Bronchial epithelial cell (primary cell): ENCODE measurements at places on chromosomes 4 and X.

DNA sequence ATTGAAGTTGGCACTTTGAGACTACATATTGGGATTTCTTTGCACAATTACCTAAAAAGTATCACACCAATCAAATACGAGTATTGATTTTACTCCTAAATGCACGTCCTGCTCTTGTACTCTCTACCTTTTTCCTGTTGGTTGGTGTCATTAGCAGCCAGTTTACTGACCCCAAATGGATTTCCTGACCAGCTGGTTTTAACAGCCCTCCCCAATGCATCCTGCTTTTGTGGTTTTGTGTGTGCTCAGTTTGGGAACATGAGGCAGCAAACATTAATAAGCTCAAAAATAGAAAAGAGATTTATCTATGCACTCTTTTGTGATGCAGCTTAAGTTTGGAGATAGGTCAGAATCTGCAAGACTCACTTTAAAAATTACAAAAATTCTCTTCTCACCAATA is 230.3 kb downstream of the MAPK10 start:
- no peak for DNase-seq

DNA sequence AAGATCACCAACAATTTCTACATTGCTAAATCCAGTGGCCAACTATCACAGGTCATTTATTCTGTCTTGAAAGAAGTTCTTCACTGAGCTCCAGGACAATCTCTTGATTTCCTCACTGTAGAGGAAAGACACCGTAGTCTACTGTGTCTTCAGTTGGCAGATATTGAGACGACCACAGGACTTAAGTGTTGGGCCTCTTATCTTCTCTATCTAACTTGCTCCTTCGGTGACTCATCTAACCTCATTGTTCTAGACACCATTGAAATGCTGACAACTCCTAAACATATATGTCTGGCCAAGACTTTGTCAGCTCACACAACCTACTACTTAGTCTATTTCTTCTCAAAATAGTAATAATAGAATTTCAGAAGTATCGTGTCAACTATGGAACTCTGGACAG is 425.8 kb downstream of the ARAP2 start:
- peak; percentile 20 for DNase-seq

- DNase-seq, result peak; percentile 97
Observed at GRCh38 chr4:67929426-67929825, 33.9 kb downstream of the TMPRSS11A start.

DNA sequence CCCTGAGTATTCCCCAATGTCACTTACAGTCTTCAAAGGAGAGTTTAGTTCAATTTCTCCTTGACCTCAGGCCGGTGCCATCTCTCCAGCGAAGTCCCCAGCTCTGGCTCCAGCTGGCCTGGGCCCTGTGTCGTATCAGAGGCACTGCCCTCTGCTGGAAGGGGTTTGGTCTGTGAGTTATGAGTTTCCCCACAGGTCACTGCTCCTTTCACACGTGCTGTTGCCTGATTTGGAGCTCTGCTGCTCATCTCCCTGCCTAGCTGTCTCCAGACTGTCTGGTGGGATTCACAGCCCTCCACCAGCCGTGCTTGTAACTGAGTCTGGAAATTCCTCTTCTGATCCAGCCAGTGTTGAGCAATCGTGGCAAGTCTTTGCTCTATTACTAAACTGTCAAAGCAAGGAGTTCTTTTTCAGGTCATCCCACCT is at the start of gene RAP2C:
Gene RAP2C (minus strand): TSS at position 105 of the 426 bp plus-strand sequence. CDS start 2,179 bp downstream, outside the sequence.
- DNase-seq, result peak; percentile 62

DNA sequence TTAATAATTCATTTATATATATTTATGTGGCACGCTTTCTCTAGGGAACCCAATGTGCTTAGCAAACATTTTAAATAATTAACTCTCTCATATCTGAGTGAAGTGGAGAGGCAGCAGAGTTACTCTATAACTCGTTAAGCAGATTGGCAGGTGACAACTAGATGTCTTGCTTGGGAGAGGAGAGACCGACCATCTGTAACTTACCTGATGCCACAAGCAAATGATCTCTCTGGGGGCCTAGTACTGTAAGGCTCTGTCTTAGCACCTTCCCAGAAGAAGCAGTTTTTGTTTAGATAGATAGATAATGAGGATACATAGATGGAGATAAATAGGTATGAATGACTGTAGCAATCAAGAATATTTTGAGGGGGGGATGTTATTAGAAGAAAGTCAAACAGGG is 11.9 kb upstream of the SEL1L3 start:
- DNase-seq, result no peak

GRCh38 chr4:184756399-184756798 is 22.5 kb upstream of the CENPU start:
- no peak for DNase-seq

- no peak for DNase-seq
Observed at GRCh38 chr4:159374749-159375530, 272.1 kb downstream of the RAPGEF2 start.

DNA sequence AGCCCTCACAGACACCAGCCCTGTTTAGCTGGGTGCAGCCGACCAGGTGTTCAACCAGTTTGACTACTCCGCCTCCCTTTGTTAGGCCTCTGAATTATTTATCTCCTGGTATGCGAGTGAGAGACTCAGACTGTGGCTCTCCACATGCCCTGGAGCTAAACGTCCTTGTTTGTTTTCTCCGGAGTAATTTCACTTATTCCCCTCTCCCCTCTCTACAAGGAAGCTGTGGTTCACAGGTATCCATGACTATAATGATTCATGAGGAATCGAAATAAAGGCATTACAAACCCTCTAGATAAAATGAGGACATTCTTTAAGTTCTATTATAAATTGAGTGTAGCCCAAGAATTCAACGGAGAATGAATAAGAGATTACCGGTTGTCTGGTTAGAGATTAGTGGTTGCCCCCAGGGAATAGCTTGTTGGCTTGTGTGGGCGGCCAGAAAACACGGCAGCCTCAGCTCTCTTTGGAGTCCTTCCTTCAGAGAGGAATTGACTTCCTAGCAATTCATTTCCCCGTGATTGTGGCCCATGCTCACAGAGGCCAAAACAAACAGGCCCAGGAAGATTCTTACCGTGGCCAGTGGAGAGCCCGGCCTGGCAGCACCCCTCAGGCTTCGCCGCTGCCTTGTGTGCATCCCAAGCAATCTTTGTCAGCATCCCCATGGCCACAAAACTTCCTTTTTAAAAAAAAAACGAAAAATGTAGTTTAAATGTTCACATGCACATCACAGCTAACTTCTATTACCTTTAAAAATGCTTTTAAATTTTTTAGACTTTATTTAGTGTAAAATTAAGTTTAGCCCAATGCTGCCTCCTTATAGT is 60.2 kb upstream of the CBR4 start:
- peak; percentile 100 for DNase-seq

GRCh38 chr4:158540125-158540907 is 18.6 kb downstream of the RXFP1 start:
- DNase-seq, result peak; percentile 97

DNA sequence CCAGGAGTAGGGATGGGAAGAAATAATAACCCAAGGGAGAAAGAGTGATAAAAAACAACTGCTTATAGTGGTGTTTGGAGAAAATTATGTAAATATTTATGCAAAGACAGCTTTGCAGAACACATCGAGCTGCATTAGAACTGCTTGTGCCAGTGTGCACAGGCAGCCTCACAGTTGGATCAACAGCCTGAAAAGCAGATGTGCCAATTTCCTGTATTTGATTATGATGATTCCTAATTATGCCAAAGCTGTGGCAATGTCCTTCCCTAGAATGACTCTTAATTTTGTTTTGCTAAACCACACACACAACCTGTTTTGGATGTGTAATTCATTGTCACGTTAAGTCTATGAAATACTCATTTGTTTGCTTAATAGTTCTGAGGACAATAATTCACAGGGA is 30.6 kb upstream of the ANTXR2 start:
- no peak for DNase-seq

- DNase-seq, result no peak
Observed at GRCh38 chrX:57952320-57952678, 42.0 kb upstream of the ZXDA start.

GRCh38 chr4:146522098-146522868 is 543 bp upstream of the SLC10A7 start:
- peak; percentile 63 for DNase-seq

- peak; percentile 49 for DNase-seq
Observed at GRCh38 chrX:56738670-56739069, 9.6 kb downstream of the NBDY start.

DNA sequence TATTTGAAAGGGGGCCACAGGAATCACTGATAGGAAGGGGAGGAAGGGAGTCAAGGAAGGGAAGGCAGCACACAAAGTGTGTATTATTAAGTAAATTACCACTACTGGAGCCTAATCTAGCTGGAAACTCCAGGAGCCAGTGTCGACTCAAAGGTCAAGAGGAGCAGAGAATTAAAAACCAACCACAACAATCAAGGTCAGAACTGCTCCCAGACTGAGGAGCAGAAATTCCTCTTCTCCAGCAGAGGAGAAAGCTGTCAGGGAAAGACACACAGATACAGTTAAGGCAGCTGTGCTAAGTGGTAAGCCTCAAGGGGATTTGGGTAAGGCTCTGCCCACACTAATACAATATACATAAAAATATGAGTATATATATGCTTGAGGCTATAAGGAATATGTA is 87.5 kb upstream of the PTPN13 start:
- no peak for DNase-seq

- no peak for DNase-seq
Observed at GRCh38 chr4:47432749-47433148, 30.8 kb downstream of the COMMD8 start.

GRCh38 chr4:2245057-2245786 is 3.3 kb upstream of the HAUS3 start:
- DNase-seq, result peak; percentile 17

DNA sequence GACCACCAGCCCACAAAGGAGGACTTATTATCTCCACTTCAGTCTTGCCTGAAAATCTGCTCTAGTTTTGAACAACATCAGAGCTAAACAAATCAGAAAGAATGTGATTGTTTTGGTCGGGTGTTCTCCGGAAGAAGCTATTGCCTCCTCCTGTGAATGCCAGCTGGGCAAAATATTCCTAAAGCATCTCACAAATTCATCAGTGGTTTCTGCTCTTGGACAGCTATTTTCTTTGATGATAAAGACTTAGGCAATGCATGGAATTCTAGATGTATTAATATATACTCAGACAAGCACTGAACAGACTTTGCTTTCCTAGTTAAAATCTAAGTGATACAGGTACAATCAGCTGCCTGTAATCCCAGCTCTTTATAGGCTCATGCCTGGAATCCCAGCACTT is 71.8 kb downstream of the ASMT start:
- no peak for DNase-seq

- DNase-seq, result no peak
Observed at GRCh38 chrX:120749141-120749846, 119.4 kb upstream of the C1GALT1C1 start.

DNA sequence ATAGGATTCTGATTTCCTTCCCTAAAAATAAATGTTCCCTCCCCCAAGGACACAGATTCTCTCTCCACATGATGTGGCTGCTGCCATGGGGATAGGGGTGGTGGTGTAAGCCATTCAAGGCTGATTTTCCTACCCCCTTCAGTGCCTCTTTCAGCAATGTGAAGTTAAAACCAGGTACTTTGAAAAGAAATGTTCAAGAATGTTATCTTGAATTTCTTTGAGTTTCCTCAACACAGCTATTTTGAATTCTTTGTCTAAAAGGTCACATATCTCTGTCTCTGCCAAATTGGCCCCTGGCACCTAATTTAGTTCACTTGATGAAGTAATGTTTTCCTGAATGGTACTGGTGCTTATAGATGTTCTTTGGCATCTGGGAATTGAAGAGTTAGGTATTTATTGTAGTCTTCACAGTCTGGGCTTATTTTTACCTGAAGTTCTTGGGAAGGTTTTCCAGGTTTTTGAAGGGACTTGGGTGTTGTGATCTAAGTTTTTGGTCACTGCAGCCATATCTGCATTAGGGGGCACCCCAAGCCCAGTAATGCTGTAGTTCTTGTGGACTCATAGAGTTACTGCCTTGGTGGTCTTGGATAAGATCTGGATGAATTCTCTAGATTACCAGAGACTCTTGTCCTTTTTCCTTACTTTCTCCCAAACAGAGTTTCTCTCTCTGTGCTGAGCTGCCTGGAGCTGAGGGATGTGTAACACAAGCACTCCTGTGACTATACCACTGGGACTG is 7.6 kb upstream of the DIPK2B start:
- DNase-seq, result no peak

DNA sequence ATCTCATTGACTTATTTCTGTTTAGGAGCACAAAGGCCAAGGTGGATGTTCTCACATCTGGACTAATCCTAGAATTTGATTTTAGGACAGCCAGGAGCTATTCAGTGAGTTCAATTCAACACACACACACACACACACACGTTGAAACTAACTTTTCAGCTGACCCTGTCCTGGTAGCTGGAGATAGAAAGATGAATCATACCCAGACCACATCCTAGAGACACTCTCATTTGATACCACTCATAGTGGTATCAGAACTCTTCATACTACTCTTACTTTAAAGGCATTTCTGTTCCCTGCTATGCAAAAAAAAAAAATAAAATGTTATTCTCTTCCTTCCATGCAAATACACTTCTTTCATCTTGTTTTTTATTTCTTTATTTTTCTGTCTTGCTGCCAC is 36.7 kb downstream of the KLF8 start:
- peak; percentile 3 for DNase-seq

DNA sequence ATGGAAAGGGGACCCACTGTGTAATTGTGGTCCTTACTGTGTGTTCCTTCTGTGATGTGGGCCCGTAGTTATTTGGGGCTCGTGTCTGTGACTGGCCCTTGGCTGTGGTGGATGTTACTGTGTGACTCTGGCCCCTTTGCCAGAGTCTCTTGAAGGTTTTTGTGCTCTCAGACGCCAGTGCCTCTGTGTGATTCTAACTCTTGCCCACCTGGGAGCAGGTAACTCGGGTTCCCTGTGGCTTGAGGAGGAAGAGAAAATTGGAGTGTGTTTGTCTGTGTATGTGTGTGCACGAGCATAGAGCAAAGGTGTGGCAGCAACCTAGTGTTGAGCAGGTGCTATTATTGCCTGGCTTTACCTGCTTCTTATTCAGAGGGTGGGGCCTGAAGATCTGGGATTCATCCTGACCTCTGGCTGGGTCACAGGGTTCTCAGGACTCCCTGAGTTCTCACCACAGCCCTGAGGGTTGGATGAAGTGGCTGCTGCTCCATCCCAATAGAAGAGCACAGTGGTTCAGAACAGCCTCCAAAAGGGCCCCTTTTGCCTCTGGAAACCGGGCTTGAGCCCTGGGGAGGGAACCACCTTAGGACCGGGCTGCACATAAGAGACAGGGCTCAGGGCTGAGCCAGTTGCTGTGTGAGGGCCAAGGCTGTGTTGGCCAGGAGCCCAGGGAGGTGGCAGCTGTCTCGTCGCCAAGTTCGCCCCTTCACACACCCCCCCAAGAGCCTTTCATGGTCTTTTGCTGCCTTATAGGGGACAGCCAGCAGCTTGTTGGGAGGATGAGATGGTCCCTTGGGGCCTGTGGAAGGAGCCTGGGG is 1.3 kb downstream of the RBM10 start:
- DNase-seq, result peak; percentile 10

DNA sequence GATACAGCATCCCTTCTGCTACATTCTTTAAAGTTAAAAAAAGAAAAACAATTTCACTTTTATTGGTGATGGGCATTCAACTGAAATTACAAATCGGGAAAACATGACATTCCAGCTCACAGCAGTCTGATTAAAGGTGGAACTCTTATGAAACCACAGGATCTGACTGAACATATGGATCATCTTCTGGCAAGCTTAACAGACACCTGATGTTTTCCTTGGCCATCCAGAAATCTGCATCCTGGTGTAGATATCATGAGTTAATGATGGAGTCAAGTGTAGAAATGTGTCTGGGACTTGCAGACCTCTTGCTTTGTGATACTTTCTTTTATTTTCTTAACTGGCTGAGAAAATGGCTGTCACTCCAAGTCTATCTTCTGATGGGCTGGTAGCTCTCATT is 167.9 kb downstream of the CBR4 start:
- DNase-seq, result no peak

- no peak for DNase-seq
Observed at GRCh38 chr4:89610236-89610635, 226.7 kb downstream of the SNCA start.

GRCh38 chr4:95068401-95068800 is 310.6 kb downstream of the BMPR1B start:
- no peak for DNase-seq
